AG04449 (cell line): ENCODE measurements at places on chromosomes 1 and 21.

GRCh38 chr1:177945943-177946650 lies 23.8 kb downstream of the SEC16B start:
- no peak for DNase-seq

GRCh38 chr1:151968058-151968457 lies 25.6 kb downstream of the S100A10 start:
- no peak for DNase-seq

DNA sequence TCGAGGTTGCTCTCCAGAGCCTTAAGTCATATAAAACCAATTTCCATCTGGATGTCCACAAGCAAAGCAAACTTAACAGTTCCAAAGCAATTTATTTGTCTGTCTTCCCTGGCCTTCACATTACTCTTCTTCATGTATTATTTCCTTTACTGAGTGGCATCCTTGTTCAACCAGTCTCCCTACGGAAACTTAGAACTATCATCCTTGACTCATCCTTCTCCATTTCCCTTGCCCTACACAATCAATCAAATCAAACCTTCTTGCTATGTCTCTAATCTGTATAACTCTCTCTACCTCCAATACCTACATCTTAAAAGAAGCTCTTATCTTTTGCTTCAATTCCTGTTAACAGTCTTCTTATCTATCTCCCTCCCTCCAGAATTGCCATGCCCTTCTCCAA lies 25.4 kb downstream of the EGLN1 start:
- DNase-seq: no peak

DNA sequence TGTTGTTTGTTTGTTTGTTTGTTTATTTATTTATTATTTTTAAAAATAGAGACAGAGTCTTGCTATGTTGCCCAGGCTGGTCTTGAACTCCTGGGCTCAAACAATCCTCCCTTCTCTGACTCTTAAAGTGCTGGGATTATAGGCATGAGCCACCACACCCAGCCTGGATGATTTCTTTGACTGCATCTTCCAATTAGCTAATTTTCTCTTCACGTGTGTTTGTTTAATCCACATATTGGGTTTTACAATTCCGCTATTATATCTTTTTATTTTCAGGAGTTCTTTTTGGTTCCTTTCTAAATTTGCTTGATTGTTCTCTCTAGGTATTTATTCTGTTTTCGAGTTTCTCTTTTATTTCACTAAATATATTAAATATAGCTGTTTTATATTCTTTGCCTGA lies 19.8 kb downstream of the SH3BGR start:
- no peak for DNase-seq

- DNase-seq: no peak
Observed at GRCh38 chr1:58839846-58840835, 56.3 kb upstream of the JUN start.

- DNase-seq: no peak
Observed at GRCh38 chr1:15733726-15734226, 2.3 kb upstream of the SLC25A34 start.

GRCh38 chr1:42877380-42877779 lies 31.0 kb downstream of the ZNF691 start:
- DNase-seq: no peak

DNA sequence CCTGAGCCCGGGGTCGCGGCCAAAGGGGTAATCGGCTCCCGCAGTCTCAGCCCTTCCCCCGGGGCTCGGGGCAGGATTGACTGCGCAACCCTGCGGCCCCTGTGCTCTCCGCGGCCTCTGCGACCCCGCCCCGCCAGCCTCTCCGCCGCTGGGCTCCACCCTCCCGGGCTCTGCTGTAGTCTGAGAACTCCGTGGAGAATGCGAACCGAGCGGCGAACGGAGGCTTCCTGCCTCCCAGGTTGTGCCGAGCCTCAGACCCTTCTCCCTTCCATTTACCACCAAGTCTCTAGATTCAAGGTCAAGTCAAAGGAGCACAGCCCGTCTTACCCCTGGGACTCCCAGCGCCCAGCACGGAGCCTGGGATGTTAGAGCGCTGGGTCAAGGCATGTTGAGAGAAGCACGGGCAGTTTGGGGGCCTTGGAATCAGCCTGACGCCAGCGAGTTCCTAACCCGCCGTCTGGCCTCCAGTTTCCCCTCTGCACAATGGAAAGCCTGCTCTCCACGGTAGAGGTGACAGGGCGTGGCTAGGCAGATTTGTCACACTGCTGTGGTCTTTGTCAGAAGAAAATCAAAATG lies 3.0 kb downstream of the ATP2B4 start:
- no peak for DNase-seq

- DNase-seq: no peak
Observed at GRCh38 chr1:45820173-45820572, 16.8 kb downstream of the MAST2 start.

GRCh38 chr1:187009320-187009719 lies 180.6 kb downstream of the PLA2G4A start:
- no peak for DNase-seq

DNA sequence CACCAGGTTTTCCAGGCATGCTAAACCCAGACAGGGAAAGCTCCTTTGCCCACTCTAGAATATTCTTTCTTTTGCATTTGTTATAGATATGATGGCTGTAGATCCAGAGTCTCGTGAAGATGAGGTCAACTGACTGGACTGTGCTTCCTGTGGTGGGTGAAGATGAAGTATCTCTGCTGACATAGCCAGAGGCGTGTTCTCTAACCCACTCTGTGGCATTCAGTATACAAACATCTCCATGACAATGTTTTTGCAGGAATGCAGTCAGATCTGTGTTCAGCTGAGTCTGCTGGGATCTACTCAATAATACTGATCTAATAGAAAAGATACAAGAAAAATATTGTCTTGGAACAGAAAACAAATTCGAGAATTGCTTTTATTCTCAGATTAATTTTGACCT lies 11.3 kb downstream of the RWDD2B start:
- no peak for DNase-seq

DNA sequence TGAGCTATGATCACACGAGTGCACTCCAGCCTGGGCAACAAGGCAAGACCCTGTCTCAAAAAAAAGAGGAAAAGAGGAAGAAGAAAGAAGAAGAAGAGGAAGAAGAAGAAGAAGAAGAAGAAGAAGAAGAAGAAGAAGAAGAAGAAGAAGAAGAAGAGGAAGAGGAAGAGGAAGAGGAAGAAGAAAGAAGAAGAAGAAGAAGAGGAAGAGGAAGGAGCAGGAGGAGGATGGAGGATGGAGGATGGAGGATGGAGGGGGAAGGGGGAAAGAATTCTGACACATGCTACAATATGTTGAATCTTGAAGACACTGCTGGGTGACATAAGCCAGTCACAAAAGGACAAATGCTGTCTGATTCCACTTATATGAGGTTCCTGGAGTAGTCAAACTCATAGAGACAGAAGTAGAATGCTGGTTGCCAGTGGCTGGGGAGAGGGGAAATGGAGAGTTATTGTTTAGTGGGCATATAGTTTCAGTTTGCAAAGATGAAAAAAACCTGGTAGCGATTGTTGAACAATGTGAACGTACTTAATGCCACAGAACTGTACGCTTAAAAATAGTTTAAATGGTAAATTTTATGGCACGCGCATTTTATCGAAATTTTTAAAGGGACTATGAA lies 47.3 kb upstream of the COA6 start:
- DNase-seq: no peak

- no peak for DNase-seq
Observed at GRCh38 chr1:206125346-206125745, 8.2 kb upstream of the AVPR1B start.

DNA sequence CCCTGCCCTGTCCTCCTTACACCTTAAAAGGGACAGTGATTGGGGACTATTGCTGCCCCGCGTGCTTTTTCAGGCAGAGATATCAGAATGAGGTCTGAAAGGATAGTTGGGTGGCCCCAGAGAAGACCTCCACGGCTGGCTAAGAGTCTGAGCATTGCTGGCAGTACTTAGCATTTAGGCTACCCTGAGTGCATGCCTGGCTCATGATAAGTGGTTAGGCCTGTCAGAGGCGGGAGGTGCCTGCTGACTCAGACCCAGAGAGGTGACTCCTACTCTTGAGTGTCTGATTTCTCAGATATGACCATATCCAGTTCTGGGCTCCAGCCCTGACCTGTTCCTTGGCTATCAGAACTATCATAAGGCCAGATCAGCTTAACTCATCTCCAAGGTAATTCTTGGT lies 213.7 kb downstream of the PBX1 start:
- DNase-seq: peak; percentile 73

GRCh38 chr1:243706563-243706962 lies 143.5 kb downstream of the AKT3 start:
- DNase-seq: no peak

- no peak for DNase-seq
Observed at GRCh38 chr1:55559161-55559611, 344.0 kb upstream of the USP24 start.

- no peak for DNase-seq
Observed at GRCh38 chr1:244063498-244063897, 12.4 kb downstream of the ZBTB18 start.

DNA sequence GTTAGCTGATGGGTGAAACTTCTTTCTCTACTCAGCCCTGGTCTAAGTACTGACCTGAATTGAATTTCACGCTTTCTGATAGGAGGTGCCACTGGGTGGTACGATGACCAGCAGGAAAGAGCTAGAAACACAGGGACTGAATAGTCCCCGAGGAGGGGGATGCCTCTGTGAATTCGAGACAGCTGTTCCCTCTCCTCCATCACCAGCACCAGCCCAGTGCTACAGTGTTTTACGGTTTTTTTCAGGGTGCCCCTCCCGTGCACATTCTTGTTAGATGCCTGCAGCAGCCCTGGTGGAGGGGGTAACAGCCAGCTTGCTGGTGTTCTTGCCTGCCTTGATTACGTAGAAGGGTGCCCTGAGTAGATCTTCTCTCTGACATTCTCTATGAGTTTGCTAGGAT lies 7.1 kb downstream of the HUNK start:
- DNase-seq: no peak

DNA sequence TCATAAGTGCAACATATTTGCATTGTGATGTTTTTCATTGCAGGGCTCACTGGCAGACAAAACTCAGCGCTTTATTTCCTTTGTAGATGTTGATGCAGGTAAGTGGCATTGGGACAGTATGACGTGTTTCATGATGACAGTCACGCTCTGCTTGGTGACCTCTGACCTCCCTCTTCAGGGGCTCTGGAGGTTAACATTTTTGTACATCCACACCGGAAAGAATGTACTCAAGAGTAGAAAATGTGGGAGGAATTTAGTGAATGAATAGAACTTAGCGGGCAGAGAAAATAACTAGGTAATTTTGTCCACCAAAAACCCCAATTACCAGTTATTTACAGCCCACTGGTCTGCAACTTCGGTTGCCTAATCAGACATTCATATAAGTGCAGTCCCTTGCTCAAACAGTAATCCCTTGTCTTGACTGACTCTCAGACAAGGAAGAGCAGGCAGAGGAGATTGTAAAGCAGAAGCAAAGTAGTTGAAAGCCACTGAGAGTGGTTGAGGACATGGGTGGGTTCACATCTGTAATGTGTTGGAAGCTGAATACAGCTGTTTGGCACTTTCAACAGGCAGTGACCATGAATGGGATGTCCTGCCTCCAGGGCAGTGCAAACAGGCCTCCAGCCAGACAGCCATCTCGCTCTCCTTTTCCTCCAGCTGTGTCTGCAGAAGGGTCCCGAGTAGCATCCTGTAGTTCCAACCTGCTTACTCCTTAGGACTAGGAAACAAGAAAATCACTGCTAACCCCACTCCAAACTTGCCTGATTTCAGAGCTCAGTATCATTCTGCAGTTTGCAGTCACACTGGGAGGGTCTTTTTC lies 188.9 kb downstream of the NRIP1 start:
- no peak for DNase-seq

GRCh38 chr1:94276988-94277434 lies 39.6 kb upstream of the ARHGAP29 start:
- DNase-seq: no peak

DNA sequence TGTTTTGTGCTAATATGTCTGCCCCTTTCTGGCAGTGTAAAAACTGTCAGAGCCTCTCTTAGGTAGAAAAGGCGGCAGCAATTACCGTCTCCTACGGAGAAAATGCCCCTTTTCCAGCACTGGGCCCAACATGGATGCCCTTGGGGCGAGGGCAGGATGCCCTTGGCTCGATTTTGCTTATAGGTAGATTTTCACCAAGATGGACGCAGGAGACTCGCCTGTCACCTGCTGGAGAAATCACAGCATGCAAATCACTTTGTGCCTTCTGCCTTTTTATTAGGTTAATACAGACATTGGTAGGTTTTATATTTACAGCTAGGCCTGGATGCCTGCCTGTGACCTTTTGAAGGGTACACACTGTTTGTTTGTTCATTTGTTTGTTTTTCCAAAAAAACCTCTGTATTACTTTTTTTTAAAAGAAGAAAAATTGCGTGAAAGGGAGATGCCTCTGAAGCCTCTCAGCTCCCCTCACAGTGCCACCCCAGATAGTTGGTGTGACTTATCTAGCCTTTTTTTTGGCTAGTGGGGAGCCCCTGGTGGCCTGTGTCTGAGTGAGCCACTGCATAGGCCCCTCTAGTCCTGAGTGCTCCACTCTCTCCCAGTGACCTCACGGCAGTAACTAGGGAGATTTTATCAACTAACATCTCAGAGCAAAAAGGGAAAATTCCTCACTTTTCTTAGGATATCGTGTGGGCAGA lies 2.5 kb downstream of the ATP1B1 start:
- DNase-seq: no peak

- DNase-seq: no peak
Observed at GRCh38 chr1:41241749-41242341, at the start of gene SCMH1. Gene SCMH1, minus strand, starts transcription at chr1:41242306. Its CDS starts 56,173 bp downstream, at chr1:41186133.

GRCh38 chr1:28062806-28063205 lies 25.6 kb downstream of the EYA3 start:
- DNase-seq: no peak

DNA sequence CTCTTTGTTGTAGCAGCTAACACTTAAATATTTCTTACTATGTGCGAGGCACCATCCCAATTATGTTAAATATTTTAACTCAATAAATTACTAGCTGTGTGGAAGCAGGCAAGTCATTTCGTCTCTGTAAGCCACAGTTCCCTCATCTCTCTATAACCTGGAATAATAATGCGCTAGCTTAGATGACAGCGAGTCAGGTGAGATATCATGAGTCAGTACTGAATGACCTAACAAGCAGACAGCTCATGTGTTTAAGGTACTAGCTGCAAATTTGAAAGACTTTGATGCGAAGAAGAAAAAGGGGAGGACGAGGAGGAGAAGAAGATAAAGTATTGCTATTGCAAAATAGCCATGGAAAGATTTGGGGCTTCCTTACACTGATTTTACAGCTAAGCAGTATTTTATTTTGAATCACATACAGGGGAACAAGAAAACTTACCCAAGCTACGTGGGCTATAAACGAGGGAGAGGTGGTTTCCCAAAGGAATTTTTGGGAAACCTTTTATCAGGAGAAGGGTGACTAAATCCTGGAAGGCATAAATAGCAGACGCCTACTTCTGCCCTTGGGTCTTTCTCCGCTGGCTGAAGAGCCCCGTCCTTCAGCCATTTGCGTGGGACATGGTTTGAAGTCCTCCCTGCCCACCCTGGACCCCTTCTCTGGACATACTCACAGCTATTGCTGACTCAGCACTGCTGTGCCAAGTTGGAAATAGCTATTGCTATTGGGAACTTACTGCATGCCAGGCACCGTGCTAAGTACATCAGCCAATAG lies 8.9 kb downstream of the CITED4 start:
- DNase-seq: no peak

DNA sequence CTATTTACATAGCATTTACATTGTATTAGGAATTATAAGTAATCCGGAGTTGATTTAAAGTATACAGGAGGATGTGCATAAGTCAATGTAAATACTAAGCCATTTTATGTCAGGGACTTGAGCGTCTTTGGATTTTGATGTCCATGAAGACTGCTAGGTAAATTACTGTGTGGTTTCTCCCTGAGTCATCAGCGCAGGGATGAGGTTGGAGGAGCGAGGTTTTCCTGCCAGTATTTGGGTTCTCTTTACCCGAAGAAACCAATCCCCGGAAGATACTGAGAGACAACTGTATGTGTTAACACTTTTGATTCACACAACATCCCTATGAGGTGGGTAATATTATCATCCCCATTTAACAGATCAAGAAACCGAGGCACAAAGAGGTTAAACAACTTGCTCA lies 29.3 kb downstream of the BATF3 start:
- no peak for DNase-seq
